ENCODE measurements at places on chromosomes 2 and 18. TPM values are rescaled to one million over a fixed set of nuclear protein-coding genes. Genes with fewer than 3 reads are reported as not detected.

The GPR45 gene
- total RNA-seq = not detected

The CPSF3 gene
- 32.6 TPM for total RNA-seq

- no peak for DNase-seq
These were observed 65.4 kb downstream of the TACR1 start for GRCh38 chr2:75133621-75134570.

DNA sequence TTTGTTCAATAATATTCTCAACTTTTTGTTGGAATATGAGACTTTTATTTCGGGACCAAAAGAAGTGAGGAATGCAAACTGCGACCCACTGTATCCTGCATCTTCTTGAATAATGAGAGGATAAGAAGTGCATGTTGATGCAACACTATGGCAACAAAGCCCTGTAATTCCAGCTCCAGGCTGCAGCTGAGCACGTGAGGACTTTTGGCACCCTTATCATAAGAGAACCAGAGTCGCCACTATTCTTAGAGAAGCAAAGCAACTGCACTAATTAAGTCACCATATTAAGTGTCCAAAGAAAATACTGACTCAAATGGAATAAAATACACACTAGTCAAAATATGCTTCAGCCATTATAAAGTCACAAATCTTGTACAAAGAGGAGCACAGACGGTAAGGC, 65.8 kb downstream of the FAM210A start:
- DNase-seq = no peak

DNA sequence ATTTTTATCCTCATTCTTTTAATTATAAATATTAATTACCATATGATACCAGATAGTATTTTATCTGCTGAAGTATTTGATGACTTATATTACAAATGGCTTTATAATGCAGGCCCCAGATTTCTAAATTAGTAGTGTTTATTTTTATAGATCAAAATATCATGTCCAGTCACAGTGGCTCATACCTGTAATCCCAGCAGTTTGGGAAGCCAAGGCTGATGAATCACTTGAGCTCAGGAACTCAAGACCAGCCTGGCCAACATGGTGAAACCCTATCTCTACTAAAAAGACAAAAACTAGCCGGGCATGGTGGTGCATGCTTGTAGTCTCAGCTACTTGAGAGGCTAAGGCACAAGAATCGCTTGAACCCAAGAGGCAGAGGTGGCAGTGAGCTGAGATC, 100.1 kb upstream of the ARHGAP15 start:
- DNase-seq = no peak

DNA sequence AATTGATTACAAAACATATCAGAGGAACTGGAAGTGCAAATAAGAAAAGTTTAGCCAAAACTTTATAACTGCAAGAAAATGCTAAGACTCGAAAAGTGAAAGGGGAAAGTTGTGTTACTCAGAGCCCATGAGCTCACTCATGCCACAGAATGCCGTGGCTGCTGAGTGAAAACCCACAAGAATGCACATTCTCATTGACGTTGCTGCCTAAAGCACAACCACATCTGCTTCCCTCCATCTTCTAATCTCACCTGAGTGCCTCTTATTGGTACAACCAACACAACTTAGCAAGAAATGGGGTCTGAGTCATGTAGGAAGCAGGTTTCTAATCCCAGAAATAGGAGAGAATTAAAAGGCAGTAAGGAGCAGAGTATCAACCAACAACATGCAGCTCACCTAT, 259.7 kb downstream of the LNPK start:
- no peak for DNase-seq

- no peak for DNase-seq
These were observed 518.0 kb downstream of the CNTNAP5 start for GRCh38 chr2:124542932-124543640.

DNA sequence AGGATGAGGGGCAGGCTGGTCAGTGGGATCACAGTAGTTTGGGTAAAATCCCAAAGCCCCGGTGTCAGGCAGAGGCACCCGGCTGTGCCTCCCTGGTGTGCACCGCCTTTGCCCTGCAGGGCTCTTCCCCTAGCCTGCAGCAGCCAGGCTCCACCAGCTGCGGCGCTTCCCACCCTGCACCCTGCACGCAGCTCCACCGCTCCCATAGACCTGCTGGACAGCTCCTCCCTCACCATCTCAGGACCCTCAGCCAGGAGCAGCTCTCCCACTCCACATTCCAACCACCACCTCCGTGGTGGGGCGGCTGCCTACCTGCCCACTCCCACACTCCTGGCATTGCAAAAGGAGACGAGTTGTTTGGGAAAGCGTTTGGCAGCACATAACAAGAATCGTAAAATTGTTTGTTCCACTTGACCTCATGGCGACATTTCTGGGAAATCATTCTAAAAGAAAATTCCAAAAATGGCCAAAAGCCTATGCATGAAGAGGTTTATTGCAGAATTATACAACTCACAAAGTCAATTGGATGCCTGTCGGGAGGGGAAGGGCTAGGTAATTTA, 287.4 kb upstream of the HDAC4 start:
- no peak for DNase-seq

DNA sequence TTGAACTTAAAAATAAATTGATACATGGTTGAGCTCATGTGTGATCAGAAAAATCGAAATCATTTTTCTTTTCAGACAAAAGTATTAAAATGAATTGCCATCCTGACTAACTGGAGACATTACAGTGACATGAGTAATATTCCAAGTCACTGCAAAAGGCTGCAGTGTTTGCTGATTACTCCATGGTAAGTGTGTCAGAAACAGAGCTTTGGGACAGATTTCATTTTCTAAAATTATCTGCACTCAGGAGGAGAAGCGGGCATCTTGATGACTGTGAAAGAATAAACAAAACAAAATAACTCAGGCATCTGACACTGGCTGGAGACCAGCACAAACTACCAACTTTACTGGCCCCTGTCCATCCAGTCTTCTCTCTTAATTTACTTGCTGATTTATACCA, 312.3 kb upstream of the PIK3C3 start:
- DNase-seq = no peak

DNA sequence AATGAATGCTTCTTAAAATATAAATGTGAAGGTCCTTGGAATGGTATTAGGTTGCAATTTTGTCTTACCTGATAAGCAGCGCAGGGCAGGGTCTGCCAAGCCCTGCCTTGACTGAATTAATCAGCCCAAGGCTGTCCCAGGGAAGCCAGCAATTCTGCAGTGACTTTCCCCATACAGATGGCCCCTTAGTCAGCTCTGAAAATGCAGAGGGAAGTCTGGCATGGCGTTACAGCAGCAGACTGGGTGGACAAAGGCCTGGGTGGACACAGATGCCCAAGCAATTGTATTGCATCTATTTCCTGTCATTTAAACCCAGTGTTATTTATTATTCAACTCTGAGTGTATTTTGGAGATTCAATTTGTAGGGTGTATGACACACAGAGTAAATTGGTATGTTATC, 56.6 kb upstream of the NOL4 start:
- no peak for DNase-seq

The CNDP1 gene
- total RNA-seq = 0.53 TPM

DNA sequence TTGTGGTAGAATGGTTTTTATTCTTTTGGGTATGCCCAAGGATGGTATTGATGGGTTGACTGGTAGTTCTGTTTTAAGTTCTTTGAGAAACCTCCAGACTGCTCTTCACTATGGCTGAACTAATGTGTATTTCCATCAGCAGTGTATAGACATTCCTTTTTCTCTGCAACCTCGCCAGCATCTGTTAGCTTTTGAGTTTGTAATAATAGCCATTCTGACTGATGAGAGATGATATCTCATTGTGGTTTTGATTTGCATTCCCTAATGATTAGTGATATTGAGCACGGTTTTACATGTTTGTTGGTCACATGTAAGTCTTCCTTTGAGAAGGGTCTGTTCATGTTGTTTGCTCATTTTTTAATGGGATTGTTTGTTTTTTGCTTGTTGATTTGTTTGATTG, 1348.7 kb upstream of the NXPH2 start:
- no peak for DNase-seq

The GATA6 gene
- 127 TPM for total RNA-seq

The CRYBA2 gene
- 9.4 TPM for total RNA-seq

DNA sequence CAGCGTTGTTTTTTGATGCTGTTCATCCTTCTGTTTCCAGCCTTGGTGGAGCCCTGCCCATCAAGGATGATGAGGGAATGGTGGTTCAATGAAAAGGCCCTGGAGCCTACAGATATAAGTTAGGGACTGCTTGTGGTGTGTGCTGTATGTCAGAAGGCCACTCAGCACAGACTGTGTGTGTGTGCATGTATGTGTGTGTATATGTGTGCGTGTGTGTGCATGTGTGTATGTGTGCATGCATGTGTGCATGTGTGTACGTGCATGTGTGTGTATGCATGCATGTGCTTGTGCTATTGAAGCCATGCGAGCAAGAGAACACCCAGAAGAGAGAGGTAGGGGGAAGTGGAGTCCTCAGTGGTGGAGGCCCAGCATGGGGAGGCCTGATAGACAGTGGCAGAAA, 304.9 kb downstream of the CYP26B1 start:
- no peak for DNase-seq

The UGT1A6 gene
- total RNA-seq = 46.0 TPM

- DNase-seq = no peak
These were observed 26.2 kb upstream of the LRRTM1 start for GRCh38 chr2:80330527-80331450.

GRCh38 chr2:19580264-19580663, 221.8 kb upstream of the OSR1 start:
- DNase-seq = no peak

DNA sequence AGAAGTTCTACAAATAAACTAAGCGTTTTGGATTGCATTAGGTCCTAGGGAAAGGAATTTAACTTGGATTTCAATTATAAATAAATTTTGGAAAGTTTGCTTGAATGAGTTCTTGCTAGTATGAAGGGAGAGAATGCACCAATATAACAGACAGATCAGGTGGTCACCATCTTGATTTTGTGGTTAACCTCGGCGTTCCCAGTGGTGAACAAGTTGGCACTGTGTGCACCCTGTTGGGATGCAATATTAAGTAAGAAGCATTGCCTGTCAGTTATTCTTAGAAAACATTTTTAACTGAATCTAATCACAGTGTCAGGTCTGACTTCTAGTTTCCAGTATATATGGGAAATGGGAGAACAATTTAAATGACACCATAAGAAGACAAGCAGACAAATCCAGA, 673.4 kb downstream of the SLC4A3 start:
- no peak for DNase-seq

DNA sequence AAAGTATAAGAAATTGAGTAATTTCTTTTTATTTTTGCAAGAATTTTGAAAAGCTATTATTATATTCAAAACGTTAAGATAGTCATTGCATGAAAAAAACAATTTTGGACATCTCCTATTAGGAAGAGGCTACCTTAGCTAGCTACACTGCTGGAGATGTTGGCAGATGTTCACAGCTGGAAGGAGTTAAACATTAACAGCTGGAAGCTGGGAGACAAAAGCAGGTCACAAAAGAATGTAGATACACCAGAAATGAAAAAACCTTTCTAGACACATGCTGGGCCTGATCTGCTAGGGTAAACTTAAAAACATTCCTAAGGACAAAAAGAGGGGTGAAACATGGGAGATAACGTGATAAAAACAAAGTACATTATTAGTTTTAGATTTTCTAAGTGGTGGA, 84.4 kb downstream of the SESTD1 start:
- DNase-seq = no peak

DNA sequence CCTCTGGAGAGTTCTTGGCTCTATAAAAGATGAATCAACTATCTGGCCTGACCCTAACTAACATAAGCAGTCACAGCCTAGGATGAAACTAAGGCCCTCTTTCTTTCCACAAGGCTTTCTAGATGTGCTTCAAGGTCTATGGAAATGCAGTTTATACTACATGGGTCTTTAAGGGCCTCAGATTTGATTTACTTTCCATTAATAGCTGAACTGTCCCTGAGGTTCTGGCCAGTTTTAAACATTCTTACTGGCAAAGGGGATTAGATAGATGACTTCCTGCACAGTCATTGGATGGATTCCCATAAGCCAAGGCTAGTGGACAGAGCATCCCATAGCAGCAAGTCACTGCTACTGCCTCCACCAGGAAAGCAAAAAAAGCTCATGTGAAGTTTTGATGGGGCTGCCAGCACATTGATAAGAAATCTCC, 38.1 kb upstream of the LCLAT1 start:
- DNase-seq = no peak

DNA sequence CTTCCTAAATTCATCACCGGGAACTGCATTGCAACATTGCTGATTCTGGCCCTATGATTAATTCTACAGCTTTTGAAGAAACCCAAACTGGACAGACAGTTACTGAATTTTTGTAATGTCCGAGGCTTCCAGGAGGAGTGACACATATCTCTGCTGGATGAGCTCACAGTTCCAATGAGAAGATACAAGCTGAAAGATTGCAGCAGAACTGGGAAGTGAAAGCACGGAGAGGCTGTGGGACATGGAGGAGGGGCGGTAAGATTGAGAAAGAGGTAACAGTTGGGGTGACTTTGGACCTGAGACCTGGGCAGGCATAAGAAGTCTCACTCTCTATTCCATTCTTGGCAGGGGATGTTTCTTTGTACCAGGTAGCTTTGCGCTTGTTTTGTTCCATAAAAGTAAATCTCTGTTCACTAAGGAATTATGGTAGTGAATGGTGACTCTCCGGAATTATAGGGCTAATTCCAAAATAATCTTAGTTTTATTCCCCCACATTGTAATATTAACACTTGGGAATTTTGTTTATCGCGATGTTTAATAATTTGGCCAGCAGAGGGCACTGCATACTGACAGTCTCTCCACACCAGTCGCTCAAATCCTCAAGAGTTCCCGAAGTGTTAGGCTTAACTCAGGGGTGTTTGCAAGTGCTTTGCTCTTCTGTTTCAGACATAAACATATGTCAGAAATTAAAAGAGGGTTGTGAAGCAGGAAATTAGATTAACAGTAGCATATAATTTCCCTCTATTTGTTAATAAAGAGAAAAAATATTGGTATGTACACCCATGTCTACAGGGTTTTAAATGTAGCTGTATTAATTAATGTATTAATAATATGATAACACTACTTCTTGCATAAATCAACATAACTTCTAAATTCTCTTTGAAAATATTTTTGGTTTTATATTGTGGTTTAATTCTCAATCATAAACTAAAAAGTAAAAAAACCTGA, 201.4 kb downstream of the SOCS6 start:
- peak; percentile 49 for DNase-seq

- DNase-seq = no peak
These were observed 39.4 kb downstream of the CMPK2 start for GRCh38 chr2:6826081-6826913.

DNA sequence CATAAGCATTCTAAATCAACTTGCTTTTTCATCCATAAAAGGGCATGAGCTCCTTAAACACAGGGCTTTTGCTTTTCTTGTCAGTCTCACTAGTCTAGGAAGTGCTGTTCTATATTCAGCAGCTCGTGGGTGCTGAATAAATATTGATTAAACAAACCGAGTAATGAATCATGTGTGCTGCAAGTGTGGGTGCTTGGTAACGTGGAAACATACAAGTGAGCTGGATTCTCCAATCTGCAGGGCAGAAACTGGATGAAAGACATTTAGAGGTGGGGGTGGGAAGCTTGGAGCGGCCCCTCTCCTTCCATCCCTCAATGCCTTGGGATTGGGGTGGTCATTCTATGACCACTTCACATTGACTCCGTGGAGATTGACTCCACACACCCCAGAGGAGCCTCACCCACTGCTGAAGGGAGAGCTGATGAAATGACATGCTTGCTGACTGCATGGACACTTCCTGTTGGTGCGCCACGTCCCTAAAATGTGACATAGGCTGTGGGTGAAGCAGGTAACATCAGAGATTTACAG, 114.6 kb downstream of the DOCK10 start:
- peak; percentile 86 for DNase-seq

The TANK gene
- total RNA-seq = 63.8 TPM

The AUP1 gene
- 215 TPM for total RNA-seq

All from Peyer's patch (tissue), 4 donors.